ENCODE measurements at places on chromosomes 2 and 18.

DNA sequence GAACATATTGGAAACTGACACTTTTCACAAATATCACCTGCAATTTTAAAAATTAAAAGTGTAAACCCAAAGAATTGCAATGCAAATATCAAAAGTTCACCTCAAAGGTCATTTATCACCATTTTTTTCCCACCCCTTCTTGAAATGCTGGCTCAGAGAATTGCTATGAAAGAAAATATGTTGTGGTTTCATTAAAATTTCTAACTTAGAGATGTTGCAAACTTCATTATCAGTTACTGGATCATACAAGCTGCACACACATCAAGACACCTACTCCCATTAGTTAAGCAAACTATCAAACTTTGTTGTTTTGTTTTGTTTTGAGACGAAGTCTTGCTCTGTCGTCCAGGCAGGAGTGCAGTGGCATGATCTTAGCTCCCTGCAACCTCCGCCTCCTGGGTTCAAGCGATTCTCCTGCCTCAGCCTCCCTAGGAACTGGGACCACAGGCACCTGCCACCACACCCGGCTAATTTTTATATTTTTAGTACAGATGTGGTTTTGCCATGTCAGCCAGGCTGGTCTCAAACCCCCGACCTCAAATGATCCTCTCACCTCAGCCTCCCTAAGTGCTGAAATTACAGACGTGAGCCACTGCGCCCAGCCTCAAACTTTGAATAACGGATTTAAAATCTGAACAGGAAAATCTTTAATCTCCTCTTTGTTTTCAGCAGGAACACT is 37.0 kb downstream of the STK39 start:
- DNase-seq = no peak

- no peak for DNase-seq
These were observed 410.7 kb upstream of the DSEL start for GRCh38 chr18:67926929-67927864.

DNA sequence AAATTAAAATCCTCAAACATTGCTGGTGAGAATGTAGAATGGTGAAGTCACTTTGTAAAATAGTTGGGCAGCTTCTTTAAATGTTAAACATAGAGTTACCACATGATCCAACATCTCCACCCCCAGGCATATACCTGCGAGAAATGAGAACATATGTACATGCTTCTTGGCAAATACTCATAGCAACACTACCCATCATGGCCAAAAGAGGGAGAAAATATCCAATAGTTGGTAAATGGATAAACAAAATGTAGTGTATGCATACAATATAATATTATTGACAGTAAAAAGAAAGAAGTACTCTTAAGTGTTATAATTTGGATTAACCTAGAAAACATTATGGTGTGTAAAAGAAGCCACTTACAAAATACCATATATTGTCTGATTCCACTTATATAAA is 185.9 kb downstream of the CDH7 start:
- DNase-seq = no peak

DNA sequence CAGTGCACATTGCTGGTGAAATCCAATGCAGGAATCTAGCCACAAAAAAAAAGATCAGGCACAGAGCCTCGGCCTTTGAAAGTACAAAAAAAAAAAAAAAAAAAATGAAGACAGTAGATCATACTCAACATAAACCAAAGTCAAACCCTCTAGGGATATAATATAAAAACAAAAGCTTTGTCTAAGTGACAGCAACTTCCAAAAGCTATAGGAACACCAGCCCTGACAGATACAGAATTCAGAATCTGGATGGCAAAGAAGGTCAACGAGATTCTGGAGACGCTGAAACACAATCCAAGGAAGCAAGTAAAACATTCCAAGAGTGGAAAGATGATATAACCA is 54.0 kb upstream of the SCN1A start:
- no peak for DNase-seq

GRCh38 chr2:191165176-191165643 is 14.4 kb upstream of the STAT4 start:
- DNase-seq = peak; percentile 27

DNA sequence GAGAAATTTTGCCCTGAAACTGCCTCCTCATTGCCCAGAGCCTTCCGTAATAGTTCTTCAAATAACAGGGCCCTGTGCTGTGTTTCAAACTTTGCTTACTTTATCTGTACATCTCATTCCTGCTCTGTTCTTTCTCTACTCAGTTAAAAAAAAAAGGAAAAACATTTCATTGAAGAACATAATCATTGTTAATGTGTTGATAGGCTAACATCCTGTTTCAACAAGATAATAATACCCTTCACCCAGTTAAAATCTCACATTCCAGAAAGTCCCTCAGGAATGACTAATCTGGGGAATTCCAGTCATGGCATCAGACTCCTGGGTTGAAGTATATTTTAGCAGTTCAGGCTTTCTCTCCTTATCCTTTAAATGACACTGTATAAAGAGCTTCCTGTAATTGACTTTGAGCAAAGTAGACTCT is 45.6 kb upstream of the ITGAV start:
- DNase-seq = peak; percentile 95

DNA sequence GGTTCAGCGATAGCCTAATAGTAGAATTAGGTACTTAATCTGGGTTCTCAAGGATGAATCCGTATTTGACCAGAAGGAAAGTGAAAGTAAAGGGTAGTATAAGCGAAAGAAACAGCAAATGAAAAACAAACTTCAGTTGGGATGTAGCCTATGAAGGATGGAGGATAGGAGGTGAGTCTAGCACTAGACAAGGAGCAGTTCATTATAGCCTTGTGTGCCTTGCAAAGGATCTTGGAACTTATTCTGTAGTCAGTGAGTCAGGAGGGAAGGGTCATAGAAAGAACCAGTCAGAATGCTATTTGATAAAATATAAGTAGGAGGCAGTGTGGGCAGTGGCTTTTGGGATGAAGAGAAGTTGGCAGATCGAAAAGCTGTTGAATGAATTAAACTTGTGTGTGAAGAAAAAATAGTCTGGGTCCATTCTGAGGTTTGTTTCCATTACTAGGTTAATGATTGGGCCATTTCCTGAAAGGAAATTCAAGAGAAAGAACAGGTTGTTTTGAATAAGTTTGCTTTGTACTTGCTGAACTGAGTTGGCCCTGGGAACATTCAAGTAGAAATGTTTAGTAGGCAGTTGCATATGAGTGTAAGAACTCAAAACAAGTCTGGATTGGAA is 48.5 kb downstream of the ANKRD12 start:
- DNase-seq = peak; percentile 81

GRCh38 chr2:101277111-101277510 is 24.4 kb downstream of the CNOT11 start:
- DNase-seq = no peak

DNA sequence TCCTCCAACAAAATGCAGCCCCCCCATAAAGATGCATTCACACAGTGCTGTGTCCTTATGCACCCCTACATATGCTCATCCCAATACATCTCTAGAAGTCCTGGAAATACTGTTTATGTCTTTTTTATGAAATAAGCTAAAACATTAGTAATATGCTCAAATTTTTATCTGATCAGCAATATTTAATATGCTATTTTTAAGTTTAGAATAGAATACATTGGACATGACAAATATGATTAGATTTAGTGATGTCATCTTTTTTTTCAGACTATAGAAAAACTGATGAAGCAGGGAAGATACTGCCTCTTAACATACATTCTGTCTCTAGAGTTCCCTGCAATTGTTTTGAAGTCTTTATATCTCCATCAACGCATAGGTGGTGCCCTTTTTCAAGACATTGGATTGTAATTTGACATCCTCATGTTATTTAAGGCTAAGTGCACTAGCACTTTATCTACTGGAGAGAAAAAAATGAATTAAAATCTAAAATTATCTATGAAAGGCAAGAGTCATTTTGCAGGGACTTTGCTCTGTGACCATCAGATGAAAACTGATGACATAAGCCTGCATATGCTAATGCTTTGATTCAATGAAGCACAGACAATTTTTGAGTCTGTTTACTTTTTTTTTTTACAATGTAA is 395.3 kb downstream of the LPIN1 start:
- DNase-seq = no peak

DNA sequence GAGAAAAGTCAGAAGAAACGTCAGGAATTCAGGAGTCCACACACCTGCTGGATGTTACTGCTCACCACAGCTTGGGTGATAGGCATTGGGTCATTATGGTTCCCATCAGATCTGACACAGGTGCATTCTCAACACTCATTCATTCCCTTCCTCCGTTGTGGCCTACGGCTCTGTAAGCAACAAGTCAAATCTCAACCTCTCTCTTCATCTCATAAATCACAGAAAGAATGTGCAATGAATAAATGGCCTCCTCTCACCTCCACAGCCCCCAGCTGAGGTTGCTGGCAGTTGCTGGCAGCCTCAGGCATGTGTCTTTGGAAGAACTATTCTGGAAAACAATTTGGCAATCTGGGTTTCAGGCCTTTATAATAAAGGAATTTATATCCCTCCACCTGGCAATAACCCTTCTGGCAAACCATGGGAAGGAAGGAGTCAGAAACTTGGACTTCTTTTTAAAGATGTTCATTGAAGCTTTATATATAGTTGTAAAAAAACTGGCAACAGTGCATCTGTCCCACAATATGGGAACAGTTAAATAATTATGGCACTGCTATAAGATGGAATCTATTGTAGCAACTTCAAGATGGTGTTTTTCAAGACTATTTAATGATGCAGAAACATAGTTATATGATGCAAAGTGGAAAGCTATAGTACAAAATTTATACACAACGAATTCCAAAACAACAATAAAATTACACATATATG is 175.4 kb downstream of the ANAPC1 start:
- DNase-seq = no peak

- no peak for DNase-seq
These were observed 5.4 kb downstream of the ITGAV start for GRCh38 chr2:186595219-186595618.

DNA sequence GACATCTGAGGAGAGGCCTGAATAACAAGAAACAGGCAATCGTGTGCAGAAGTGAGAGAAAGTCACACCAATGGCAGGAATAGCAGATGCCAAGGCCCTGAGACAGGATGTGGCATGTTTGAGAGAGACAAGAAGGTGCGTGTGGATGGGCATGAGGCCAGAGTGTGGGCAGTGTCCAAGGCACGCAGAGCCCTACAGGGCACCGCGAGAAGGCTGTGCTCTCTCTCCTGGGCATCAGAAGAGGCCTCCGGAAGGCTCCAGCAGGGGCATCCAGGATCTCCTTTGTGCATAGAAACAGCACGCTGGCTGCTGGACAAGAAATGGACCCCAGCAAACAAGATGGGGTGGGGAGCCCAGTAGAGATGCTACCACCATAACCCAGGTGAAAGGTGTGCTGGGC is 239.0 kb upstream of the RAB6C start:
- DNase-seq = no peak

- DNase-seq = no peak
These were observed 976 bp upstream of the ACADL start for GRCh38 chr2:210226223-210226622.

GRCh38 chr2:54722641-54723040 is 821 bp upstream of the EML6 start:
- no peak for DNase-seq

GRCh38 chr2:16604236-16604635 is 61.4 kb downstream of the CYRIA start:
- no peak for DNase-seq

- DNase-seq = no peak
These were observed 20.1 kb downstream of the SMYD1 start for GRCh38 chr2:88087763-88088162.

DNA sequence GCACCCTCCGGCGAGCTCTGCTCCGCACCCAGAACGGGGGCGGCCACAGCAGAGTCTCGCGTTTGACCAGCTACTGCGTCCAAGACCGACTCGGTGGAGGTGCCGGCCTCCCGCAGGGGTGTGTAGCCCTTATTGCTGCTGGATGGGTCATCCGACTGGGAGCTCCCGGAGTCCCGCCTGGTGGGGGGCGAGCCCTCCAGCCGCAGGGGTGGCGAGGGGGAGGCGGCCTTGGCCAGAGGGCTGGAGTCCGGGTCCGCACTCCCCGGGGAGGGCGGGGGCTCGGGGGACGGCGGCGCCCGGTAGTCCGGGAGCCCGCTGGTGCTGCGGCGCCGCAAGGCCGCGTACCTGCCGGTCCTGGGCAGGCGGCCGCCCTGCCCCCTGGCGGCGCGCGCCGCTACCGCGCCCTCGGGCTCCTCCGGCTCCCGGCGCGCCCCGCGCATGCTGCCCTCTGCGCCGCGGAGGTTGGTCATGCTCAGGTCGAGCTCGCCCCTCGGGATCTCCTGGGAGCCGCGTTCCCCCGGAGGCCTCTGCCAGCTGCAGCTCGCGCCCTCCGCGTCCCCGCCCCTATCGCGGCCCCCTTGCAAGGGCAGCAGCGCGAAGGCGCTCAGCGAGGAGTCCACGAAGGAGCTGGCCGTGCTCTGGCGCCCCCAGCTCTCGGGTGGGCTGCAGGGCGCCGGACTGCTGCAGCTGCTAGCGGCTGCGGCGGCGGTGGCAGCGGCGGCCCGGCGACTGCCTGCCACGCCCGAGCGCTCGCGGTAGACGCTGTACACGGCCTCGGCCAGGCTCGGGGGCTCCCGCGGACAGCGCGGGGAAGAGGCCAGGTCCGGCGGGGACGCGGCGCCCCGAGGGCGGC is 4.8 kb downstream of the TMEM200C start:
- no peak for DNase-seq

DNA sequence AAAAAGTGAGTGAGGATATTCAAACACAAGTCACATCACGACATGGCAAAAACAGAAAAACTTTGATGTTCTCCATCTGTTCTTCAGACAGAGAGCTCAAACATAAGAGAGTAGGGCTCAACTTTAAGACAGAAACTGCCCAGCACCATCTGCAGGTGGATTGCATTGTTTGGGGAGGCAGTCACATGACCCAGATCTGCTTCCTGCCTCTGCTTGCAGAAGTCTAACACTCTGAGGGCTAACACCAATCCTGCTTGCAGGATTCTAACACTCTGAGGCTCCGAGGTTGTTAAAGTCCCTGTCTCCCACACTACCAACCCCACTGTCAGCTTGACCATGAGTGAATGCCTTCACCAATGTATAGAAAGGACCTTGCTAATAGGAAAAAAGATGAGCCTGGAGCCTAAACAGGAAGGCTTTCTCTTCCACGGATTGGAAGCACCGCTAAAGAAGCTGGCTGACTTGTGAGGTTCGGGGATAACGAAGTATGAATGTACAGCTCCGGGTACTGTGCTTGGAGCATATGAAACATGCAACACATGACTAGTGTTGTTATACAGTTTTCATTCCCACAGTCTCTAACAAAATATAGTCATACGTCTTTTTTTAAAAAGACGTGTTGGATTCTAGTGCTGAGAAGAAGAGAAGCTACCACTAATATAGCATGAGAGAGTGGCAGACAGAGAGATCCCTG is 176.6 kb upstream of the CREB1 start:
- DNase-seq = no peak

DNA sequence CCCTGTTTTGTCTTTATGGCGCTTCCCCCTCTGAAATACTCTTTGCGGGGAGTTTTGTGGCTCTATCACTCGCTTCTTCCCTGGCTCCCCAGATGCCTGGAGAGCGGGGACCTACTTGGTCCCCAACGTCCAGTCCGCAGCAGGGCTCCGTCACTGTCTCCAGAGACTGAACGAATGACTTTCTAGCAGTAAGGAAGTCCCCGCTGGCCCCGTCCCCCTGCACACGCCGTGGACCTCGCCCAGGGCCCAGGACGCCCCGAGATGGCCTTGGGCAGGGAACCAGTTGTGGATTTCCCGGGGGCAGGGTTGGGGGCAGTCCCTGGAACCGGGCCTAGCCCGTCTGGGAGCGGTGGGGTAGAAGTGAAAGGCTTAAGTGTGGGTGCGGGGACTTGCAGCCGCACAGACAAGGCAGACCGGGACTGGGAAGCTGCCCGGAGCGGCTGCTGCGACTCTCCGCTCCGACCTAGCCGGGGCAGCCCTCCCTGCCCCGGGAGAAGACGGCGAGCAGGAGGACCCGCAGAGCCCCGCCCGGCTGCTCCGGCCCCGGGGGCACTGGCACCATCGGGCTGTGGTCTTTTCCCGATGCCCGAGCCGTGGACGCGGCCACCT is 821 bp upstream of the EPHA4 start:
- no peak for DNase-seq

GRCh38 chr2:55733335-55733734 is 39.7 kb upstream of the PNPT1 start:
- DNase-seq = no peak
